HS-27A (cell line): ENCODE measurements at places on chromosomes 3 and 15.

GRCh38 chr15:89317186-89317720, 17.4 kb downstream of the POLG start:
- DNase-seq, result no peak

GRCh38 chr3:53122933-53123305, 7.3 kb downstream of the RFT1 start:
- DNase-seq, result no peak

- DNase-seq, result no peak
Measured at GRCh38 chr3:169676925-169677537, 13.5 kb upstream of the MECOM start.

DNA sequence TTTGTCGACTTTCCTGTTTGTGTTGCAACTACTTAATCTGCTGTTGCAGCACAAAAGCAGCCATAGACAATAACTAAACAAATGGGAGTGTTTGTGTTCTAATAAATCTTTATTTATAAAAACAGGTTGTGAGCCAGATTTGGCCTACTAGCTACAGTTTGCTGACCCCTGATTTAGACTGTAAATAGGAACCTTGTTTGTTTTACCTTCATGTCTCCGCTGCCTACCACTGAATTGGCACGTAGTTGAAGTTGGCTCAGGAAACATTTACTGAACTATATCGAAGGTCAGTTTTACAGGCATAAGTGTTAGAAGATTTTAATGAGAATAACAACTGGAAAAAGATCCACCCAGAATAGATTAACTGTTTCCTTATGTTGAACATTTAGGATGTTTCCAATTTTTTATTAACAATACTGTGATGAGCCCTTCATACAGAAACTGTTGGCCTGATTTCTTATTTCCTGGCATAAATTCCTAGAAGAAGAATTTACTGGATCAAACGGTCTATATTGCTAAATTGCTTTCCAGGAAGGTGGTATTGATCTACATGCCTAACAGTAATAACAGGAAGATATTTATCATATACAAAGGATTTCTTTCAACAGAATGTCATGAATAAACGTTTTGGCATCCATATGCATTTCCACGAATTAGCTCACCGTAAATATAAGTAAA, 156.2 kb upstream of the NR2E3 start:
- no peak for DNase-seq

GRCh38 chr3:72448858-72449257, 399.4 kb downstream of the SHQ1 start:
- DNase-seq, result no peak

DNA sequence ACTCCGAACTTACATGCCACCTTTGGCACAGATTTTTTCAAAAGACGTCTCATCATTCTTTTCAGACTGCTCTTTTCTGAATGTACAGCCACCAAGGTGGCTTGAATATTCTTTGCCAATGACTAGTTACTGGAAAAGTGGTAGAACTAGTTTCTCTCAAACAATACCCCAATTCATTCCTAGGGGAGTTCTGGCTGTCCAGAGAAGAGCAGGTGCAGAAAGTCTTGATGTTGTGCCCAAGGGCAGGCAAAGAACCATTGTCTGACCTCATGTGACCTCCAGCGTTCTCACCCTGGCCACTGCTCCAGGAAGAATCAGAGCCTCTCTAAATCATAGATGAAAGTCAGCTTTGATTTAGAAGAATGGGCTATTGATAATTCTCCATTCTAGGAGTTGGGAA, 5.5 kb downstream of the LMOD3 start:
- DNase-seq, result no peak

- DNase-seq, result no peak
Measured at GRCh38 chr15:66560856-66561525, 4.8 kb downstream of the LCTL start.

GRCh38 chr3:190443257-190443656, 6.4 kb downstream of the TMEM207 start:
- no peak for DNase-seq

DNA sequence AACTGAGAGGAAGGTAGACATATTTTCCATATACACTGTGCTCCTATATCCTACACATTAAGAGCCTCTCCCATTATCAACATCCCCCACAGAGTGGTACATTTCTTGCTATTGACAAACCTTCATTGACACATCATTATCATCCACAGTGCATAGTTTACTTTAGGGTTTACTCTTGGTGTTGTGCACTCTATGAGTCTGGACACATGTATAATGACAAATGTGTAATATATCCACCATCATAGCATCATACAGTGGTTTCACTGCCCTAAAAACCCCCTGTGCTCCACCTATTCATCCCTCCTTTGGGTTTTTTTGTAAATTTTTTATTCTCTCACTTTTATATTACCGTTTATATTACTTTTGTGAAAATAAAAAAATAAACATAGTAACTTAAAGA, 22.2 kb upstream of the CLDN18 start:
- no peak for DNase-seq

DNA sequence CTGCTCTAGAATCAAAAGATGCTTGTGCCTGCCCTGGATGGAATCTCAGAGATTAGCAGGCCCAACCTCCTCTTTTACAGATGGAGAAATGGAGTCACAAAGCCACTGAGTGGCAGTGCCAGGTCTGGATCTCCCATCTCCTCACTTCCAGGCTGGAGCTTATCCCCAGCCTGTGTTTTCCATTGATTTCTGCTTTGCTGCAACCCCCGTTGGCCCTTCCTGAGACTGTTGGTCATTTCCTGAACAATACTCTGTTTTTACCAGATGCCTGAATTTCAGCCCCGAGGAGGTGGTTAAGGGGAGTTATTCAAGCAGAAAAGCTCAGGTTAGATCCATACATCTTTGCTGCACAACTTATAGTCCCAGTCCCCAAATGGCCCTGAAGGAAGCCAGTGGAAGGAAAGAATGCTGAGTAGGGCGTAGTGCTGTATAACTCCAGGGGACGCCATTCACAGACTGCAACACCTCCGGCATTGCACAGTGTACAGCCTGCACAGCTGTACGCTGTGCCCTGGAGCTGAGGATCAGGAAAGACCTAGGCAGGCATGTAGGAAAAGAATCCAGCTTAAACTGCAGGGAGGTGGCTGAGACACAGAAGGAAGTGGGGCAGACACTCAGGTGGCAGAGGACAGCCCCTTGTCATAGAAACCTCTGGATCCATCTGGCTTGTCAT, 77.5 kb downstream of the RPLP1 start:
- no peak for DNase-seq

GRCh38 chr3:65591313-65591712, 447.4 kb downstream of the MAGI1 start:
- DNase-seq, result no peak

GRCh38 chr3:192933259-192933658, 15.6 kb upstream of the MB21D2 start:
- DNase-seq, result no peak

DNA sequence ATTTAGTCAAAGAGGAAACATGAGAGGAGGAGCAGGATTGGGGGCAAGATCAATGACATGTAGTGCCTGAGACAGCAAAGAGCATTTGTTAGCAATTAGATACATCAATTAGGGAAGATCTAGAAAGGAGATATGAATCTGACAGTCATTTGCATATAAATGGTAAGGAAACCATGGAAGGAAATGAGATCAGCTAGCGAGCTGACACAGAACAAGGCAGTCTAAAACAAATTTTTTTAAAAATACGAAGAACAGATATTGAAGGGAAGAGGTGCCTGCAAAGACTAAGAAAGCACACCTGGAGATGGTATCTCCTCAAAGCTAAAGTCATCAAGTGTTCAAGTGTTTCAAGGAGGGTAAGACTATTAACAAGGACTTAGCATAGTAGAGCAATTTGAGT, 4.6 kb downstream of the EPM2AIP1 start:
- no peak for DNase-seq

DNA sequence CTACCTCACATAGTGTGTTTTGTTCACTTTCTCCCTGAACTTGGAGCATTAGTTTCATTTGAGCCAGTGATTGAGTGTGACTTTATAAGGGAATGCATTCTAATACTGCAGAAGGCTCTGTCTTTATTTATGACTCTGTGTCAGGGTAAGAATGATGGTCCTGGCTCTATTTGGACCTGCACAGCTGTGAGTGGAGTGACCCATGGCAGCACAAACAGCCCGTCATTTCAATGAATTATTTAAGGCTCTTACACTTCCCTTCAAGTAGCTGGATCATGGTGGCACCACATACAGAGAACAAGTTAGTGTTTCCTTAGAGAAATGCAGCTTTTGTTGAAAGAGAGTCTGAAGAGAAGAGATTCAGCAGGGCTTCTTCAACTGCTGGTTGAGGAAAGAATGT, 16.4 kb downstream of the TMEM108 start:
- DNase-seq, result no peak

DNA sequence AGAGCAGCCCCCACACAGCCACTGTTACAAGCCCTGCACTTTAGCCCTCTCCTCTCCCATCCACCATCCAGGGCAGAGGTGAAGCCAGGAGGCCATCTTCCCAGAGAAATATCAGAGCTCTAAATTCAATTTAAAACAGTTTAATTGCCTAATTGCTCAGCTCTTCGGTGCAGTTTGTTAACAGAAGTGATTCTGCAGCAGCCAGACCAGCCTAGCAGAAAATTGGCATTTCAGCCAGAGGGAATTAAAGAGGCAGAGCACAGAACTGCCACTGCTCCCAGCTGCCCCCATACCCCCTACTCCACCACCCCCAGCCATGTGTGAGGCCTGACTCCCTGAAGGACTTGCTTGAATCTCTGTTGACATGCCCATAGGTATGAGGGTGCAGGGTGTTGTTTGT, 38.5 kb downstream of the TPRA1 start:
- DNase-seq, result no peak

DNA sequence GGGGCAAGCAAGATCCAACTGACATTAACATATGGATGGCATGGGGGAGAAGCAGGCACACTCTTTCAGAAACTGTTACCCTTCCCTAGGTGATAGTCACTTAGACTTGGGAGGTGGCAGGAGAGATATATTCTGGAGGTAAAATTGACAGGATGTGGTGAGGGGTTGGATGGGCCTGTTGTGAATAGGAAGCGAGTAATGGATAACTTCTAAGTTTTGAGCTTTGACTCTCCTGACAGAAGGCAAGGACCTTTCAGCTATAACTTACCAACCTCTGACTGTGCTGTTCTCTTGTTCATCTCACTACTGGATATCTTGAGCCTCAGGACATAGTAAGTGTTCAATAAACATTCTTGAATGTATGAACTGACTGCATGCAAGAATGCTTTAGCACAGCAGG, 1.9 kb upstream of the PDIA5 start:
- no peak for DNase-seq

DNA sequence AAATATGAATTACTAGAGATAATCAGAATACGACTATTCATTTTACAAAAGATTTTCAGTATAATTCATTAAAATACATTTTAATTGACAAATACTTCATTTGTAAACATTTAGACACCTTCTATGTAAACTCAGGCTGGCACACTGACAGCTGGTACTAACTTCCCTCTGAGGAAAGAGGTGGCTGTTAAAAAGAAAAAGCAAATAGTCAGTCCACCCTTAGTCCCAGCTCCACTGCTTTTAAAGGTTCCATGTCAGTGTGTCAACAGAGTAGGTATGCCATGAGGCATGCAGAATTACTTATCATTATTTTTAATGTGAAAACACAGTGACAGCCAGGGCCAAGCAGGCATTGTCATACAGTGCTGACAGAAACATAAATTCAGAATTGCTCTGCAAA, 16.1 kb downstream of the TM6SF1 start:
- no peak for DNase-seq

- no peak for DNase-seq
Measured at GRCh38 chr3:194738254-194739093, 52.8 kb downstream of the FAM43A start.

- DNase-seq, result no peak
Measured at GRCh38 chr3:114899186-114899931, 247.7 kb downstream of the ZBTB20 start.

DNA sequence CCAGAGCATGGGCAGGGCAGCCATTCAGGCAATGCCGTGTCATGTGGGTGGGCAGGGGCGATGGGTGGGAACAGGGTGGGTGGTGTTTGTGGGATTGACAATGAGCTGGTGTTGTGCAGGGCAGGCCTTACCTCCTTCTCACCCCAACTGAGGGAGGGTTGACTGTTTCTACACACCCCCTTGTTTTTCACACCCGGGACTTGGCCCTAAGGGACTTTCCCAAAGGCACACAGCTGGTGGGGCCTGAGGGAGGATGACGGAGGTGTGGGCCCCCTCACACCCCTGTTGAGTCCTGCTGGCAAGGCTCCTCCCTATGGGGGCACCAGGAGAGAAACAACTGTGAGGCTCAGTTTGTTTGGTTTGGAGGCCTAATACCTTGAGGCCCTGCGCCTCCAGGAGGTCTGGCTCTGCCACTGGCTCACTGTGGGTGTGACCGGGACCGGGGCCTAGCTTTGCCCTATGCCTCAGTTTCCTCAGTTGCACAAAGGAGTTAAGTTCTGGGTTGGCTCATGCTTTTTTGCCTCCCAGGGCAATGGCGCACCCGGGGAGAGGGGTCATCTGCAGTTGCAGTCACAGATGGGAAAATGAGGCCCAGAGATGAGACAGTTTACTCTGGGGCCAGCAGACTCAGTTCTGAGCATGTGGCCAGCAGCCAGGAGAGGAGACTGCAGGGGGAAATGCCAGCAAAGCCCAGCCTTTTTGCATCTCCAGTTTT, 5.1 kb upstream of the DNAH1 start:
- DNase-seq, result no peak

DNA sequence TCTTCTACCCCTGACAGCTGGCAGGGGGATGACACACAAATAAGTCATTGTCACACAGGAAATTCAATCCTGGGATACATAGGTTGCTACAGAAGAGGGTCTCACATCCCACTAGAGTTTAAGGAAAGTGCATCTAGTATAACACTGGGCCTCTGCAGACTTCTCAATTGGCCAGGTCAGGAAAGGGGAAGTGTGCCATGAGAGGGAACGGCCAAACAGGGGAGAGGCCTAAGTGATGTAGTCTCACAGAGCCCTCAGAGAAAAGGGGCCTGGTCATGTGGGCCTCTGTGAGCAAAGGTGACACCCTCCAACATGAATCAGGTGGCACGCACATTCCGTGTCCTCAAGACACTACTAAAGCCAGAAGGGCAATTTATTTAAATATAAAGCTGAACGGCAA, 11.2 kb downstream of the ZXDC start:
- DNase-seq, result no peak

DNA sequence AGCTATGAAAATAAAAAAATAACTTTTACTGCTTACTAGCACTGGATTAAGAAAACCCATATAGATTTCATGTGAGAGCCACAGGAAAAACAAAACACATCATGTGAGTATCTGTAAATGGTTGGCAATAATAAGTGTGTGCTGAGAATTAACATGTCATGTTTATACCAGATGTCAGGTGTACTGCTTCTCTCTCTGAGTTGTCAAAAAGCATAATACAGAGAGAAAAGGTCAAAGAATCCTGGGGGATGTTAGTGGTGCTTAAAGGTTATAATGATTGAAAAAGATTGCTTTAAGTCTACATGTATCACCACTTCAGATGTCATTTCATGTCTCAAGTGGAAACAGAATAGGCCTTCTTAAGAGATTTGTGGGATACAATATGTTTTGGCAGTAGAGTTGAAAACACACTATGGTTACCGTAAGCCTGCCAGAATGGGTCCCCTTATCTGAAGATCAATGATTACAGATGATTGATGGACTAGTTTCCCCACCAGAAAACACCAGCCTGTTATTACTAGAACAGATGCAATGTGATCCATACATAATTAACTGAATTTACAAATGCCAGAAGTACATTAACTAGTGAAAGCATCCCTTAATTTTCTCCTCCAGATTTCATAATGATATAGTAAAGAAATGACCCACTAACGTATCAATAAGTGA, 204.1 kb downstream of the CNTN3 start:
- DNase-seq, result no peak
